Thoracic aorta (tissue), 2 donors: ENCODE measurements at places on chromosomes 3 and 15.

- DNase-seq = no peak
Observed at GRCh38 chr3:19917167-19917566, 16.9 kb downstream of the EFHB start.

- no peak for DNase-seq
Observed at GRCh38 chr3:126782536-126782935, 78.5 kb downstream of the CHCHD6 start.

DNA sequence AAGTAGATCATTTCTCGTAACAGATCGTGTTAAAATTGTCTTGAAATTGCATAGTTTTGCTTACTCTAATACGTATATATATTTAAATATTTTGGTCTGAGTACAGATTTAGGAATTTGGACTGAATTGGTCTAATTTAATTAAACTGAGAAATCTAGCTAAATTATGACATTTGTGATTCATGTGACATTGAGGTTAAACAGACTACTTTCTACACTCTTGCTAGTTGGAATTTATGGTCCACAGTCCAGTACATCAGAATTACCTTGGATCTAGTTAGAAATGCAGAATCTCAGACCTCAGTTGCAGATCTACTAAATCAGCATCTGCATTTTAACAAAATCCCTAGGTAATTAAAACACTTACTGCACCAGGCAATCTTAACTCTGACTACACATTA is 609.7 kb upstream of the GOLIM4 start:
- DNase-seq = no peak

GRCh38 chr15:20353966-20354883 is 187.4 kb downstream of the GOLGA6L6 start:
- DNase-seq = no peak

DNA sequence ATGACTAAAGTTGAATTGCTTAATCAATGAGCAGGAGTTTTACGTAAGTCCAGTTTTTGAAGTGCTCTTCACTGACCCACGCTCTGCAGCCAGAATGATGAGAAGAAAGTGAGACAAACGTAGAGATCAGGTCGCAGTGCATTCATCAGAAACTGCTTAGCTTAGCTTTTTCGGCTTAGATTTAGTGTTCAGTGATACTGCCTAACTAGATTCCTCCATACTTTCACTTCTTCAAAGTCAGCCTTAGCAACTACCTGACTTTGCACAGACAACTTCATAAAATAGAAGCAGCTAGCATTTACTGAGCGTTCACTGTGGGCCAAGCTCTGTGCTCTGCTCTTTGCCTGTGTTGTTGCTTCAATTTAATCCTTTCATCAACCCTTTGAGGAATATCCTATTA is 116.1 kb downstream of the KCNH8 start:
- no peak for DNase-seq

- DNase-seq = no peak
Observed at GRCh38 chr15:62491642-62492041, 326.6 kb upstream of the C2CD4B start.

GRCh38 chr15:48285329-48286214 is 45.7 kb upstream of the DUT start:
- DNase-seq = peak; percentile 36

GRCh38 chr15:55823191-55823670 is 80.3 kb upstream of the PRTG start:
- DNase-seq = no peak

- no peak for DNase-seq
Observed at GRCh38 chr15:41930221-41930866, 36.5 kb upstream of the SPTBN5 start.

GRCh38 chr3:197490098-197491058 is 65.4 kb downstream of the BDH1 start:
- no peak for DNase-seq

GRCh38 chr3:4251412-4251811 is 51.8 kb upstream of the SETMAR start:
- no peak for DNase-seq

- no peak for DNase-seq
Observed at GRCh38 chr3:105860641-105861040, 8.2 kb downstream of the CBLB start.

DNA sequence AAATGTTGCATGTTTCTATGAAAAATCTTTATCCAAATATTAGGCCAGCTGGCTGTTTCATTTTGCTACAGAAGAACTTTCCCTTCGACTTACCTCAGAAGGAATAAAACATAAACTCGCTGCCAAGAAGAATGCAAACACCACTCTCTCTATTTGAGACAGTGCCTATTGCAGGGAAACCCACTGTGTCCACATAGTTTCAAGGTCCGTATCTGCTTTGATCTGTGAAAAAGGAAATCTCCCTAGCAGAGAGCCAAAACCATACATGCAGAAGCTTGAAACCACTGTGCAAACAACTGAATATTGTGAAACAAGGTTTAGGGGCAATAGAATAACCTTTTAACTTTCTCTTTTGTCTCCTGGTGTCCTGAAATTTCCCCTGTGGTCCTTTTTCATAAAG is 35.0 kb upstream of the CAPN7 start:
- no peak for DNase-seq

- DNase-seq = no peak
Observed at GRCh38 chr3:22122567-22122966, 371.6 kb upstream of the ZNF385D start.

DNA sequence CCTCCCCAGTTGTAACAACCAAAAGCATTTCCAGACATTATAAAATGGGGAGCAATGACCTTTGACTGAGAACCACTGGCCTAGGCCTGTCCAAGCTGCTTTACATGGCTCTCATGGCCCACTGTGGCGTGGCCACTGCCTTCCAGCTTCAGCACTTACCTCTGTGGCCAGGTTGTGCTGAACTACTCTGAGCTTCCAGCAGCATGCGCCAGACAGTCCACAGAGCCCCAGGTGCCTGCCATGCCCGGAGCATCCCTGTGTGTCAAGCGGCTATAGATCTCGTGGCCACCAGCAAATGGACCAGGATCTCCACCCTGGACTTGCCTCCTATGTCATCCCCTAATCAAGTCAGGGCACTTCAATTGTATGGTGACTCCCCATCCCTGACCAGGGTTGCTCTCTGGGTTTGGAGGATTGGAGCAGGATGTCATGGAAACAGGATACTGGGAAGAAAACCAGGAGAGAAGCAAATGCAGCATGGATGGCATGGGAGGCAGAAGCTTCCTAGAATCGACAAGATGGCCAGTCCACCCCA is 199.7 kb downstream of the UACA start:
- no peak for DNase-seq

GRCh38 chr3:106184540-106185457 is 316.0 kb upstream of the CBLB start:
- no peak for DNase-seq

- DNase-seq = no peak
Observed at GRCh38 chr15:100831467-100831866, 48.2 kb upstream of the ALDH1A3 start.

DNA sequence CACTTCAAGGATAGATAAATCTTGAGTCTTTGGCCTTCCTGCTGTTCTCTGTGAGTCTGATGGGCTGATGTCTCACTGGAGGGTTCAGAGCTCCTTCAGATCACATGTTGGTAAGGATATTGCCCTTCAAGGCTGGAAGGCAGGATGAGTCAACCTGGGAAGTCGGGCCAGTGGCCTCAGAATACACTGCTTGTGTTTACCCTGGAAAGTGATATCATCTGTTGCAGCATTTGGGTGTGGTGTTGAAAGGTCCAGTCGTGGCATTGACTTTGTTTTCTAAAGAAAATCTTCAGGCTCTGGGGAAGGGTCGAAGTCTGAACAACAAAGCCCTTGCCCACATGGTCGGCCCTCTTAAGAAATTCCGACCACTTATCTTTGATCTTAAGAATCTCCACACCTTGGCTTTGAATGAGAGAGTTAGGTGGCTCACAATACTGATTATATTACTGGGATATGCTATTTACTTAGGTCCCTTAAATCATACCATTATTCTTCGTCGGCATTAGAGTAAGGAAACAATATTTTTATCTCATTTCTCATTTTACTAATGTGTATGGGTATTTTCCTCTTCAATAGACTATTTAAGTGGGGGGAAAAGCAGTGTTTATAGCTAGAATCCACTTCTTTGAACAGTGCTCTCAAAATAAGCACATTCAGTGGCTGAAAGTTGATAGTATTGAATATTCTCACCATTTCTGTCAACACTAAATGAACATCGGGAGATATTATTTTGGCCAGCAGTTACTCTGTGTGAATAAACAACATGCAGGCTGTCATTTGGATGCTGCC is 303.9 kb upstream of the RASGRP1 start:
- peak; percentile 11 for DNase-seq
